ENCODE measurements at places on chromosomes 5 and 9.

GRCh38 chr9:87603854-87604490, 106.3 kb downstream of the DAPK1 start:
- DNase-seq: no peak

- no peak for DNase-seq
These were observed 50.2 kb upstream of the ACTBL2 start for GRCh38 chr5:57532513-57533497.

DNA sequence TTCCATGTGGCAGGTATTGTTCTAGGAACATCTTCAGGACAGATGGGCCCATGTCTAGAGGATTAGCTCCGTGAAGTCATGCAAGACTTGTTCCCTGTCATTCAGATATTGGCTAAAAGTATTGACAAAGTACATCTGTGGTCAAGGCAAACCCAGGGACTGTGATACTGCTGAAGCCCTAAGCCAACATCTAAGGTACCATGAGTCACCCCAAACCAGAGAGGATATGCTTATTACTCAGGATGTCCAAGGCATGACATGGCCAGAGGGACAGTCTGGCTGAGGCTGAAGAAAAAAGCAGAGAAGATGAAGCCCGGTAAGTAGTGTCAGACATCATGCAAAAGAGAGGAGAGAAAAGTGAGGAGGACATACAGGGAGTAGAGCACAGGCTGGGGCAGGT, 31.0 kb downstream of the HMHB1 start:
- DNase-seq: no peak

DNA sequence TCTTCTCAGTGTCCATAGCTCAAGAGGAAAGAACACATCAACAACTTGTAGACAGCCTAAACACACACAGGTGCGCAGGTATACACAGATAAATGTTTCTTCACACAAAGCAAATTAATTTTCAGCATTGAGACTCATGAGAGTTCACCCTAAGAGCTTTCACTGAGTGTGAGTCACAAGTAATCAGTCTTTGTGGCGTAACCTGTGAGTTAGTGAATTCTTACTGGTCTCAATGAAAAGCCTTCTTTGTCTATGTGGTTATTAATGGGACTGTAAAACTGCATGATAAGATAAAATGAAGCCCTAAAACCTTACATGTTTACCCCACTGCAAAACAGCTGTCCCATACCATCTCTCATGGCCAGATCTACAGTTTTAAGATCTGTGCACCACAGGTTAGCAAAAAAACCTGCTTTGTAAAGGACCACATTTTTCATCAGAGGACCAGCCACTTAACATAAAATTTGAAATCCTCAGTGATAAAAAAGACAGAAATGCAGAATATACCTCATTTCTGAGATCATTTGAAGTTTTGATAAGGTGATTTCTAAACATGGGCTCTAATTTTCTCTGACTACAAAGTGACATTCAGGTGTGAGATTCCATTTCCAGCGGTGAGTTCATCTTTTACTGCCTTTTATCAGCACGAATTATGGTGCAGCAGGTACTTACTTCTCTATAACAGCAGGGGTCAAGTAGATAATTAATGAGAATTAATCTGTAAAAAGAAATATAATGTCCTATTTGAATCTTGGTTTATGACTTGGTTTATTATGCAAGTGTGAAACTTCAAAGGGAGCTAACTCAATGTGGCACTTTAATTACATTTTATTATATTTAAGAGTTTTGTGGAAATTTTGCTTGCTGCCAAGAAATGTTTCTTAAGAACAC, 335.7 kb upstream of the PIK3R1 start:
- DNase-seq: no peak

- DNase-seq: no peak
These were observed 52.1 kb upstream of the WWC1 start for GRCh38 chr5:168239325-168239724.

- DNase-seq: no peak
These were observed 25.3 kb upstream of the LTC4S start for GRCh38 chr5:179768326-179769085.

GRCh38 chr9:124813041-124813440, 36.1 kb downstream of the OLFML2A start:
- DNase-seq: no peak

DNA sequence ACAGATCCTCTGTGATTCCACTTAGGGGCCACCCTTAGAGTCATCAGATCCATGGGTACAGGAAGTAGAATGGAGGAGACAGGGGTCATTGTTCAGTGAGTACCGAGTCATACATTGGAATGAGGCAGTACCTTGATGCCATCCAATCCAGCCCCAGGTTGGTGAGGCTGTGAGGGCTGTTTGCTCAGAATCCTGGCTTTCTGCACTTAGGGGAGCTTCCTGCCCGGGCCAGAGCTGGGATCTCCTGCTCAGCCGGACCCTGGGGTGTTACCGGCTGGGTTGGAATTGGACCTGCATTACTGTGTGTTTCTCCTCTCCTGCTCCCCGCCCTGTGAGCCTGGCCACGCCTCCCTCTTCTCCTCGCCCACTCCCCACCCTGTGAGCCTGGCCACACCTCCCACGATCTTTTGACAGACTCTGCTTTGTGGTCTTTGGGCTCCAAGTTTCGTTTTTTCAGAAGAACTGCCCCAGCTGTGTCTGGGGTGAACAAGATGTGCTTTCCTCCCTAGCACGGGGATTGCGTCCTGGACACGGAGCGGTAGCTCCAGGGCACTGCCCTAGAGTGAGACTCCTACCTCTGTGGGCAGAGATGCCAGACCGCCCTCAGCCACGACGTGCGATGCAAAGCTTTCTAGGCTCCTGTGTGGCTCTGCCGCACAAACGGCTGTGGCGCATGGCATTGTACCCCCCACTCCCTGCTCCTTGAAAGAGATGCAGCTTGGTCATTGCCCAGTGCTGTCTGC, 15.4 kb downstream of the TRAF2 start:
- DNase-seq: no peak
